ENCODE measurements at places on chromosomes 2 and 18. TPM values are rescaled to one million over a fixed set of nuclear protein-coding genes. Genes with fewer than 3 reads are reported as not detected.

IL1A gene
- under 0.01 TPM for total RNA-seq

OSGEPL1 gene
- 8.9 TPM for total RNA-seq

VAMP5 gene
- 89.7 TPM for total RNA-seq

CFC1 gene
- not detected for total RNA-seq

DCDC2C gene
- total RNA-seq, result not detected

CAVIN2 gene
- total RNA-seq, result 13.0 TPM

MBD2 gene
- 18.1 TPM for total RNA-seq

LIMS4 gene
- 2.3 TPM for total RNA-seq

GKN1 gene
- total RNA-seq, result not detected

ARMC9 gene
- 62.6 TPM for total RNA-seq

PDCL3 gene
- total RNA-seq, result 10.4 TPM

SIX3 gene
- total RNA-seq, result not detected

SH3YL1 gene
- total RNA-seq, result 18.1 TPM

EPB41L3 gene
- not detected for total RNA-seq

DQX1 gene
- total RNA-seq, result 0.58 TPM

MREG gene
- total RNA-seq, result 1.1 TPM

ARHGAP15 gene
- not detected for total RNA-seq

EDAR gene
- not detected for total RNA-seq

EVX2 gene
- total RNA-seq, result not detected

CIB4 gene
- not detected for total RNA-seq

CWC22 gene
- total RNA-seq, result 12.1 TPM

POTEJ gene
- not detected for total RNA-seq

MCEE gene
- 15.2 TPM for total RNA-seq

IL1F10 gene
- total RNA-seq, result not detected

IMP4 gene
- total RNA-seq, result 121 TPM

FAM110C gene
- not detected for total RNA-seq

TOGARAM2 gene
- total RNA-seq, result 0.53 TPM

COBLL1 gene
- 1.4 TPM for total RNA-seq

CYP27A1 gene
- total RNA-seq, result 20.4 TPM

CTAGE1 gene
- not detected for total RNA-seq

GNLY gene
- total RNA-seq, result not detected

ACMSD gene
- not detected for total RNA-seq

SAG gene
- total RNA-seq, result not detected

STPG4 gene
- 1.2 TPM for total RNA-seq

ASB18 gene
- total RNA-seq, result not detected

SLC9A4 gene
- total RNA-seq, result not detected

Data from myometrial cell (primary cell).